Kidney epithelial cell (primary cell): ENCODE measurements at places on chromosomes 6 and 20.

DNA sequence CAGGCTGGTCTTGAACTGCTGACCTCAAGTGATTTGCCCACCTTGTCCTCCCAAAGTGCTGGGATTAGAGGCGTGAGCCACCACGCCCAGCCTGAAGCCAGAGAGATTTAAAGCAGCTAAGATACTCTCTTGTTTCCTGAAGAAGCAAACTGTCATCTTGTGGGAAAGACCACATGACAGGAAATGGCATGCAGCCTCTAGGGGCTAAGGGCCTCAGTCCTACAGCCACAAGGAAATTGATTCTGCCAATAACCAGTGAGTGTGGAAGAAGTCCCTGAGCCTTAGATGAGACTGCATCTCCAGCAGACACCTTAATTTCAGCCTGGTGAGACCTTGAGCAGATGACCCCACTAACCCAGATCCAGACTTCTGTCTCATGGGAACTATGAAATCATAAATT lies 40.9 kb downstream of the KIZ start:
- DNase-seq, result no peak

DNA sequence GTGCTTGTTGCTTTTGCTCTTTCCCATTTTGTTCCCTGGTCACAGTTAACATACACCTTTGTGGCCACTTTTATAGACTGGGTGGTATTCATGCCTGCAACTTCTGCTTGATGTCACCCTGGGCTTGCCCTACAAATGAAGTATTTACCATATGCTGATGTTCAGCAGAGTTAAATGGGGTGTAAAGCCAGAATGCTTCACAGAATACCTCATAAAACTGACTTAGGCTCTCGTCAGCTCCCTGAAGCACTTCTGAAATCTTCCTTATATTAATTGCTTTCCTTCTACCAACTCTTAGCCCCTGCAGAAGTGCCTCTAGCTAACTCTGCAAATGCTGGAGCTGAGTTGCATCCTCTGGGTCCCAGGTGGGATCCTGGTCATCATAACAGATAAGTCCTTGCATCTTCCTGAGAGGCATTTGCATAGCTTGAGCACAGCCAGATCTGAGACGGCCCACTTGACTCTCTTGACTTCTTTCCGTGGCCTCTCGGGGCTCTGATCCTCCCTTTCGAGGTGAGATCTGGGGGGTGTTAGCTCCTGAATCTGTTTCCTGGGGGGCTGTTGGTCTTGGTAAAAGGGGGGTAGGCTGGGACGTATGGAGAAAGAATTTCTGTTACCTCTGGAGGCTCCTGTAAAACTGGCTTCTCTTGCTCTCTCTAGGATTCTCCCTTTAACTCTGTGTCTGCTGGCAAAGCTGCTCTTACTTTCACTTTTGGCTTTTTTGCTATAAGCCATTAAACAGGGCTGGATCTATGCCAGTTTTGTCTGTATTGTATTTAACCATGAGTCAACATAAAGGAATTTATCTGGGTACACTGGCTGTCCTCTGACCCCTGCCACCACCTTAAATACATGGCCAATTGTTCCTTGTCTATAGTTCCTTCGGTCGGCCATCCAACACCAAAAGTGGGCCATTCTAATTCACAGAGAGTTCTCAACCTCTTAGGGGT lies 223.0 kb upstream of the SYNCRIP start:
- DNase-seq, result peak; percentile 61

GRCh38 chr6:84445068-84445467 lies 217.6 kb upstream of the CEP162 start:
- DNase-seq, result no peak

- DNase-seq, result peak; percentile 37
Measured at GRCh38 chr6:132798869-132799538, 567 bp upstream of the SLC18B1 start.

DNA sequence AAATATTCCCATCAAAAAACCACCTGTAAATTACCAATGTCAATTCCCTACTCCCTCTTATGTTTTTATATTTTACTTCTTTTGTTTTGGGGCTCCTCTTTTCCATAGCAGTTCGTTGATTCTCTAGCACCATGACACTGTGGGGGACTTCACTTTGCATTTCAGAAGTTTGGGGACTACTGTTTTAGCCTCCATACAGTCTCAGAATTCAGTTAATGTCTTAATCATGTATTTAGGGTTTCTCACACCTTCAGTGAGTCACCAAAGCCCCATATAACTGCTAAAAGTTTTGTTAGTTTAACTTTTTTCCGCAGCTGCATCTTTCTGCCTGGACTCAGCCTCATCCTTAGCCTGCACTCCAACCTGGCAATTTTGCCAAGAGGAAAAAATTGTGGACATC lies 20.7 kb upstream of the AIG1 start:
- DNase-seq, result no peak

DNA sequence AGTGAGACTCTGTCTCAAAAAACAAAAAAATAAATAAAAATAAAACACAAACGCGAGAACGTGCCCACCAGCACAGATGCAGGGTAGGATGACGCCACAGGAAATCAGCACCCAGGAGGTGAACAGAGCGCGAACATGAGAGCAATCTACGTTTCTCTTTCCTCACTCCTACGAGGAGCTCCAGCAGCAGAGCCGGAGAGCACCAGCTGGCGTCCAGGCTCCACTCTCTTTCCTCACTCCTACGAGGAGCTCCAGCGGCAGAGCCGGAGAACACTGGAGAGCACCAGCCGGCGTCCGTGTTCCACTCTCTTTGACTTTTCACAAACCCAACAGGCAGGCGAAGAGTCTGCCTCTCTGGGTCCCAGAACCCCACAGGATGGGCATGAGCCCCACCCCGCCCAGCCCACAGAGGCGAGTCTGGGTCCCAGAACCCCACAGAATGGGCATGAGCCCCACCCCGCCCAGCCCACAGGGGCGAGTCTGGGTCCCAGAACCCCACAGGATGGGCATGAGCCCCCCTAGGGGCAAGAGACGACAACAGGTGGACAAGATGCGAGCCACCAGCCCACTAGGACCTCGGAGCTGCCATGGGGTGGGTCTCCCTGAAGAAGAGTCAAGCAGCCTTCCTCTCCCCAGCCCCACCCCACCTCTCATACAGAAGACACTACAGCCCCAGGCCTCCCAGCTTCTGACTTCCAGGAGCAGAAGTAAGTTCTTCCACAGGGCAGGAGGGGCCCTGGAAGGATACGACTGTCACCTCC lies 20.2 kb downstream of the ZBTB46 start:
- no peak for DNase-seq

DNA sequence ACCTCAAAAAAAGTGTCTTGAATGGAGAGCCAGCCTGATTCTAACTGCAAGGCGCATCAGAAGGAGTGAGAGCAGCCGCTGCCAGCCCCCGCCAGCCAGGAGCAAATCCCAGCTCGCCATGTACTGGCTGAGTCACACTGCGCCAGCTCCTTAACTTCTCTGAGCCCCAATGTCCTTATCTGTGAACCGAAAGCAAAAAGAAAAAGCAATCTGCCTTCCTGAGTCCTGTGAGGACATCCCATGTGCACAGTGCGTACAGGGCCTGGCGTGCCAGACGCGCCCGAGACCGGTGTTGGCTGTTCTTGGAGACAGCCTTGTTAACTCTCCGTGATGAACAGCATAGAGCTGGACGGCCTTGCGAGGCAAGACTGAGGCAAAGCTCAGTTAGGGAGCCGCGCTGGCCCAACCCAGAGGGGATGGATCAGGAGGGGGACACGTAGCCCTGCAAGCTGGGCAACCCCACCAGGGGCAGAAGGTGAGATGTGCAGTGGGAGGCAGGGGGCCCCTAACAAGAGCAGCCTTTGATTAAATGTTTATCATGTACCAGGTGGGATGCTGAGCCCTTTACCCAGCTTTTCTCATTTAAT lies 122.7 kb downstream of the AGPAT4 start:
- no peak for DNase-seq

DNA sequence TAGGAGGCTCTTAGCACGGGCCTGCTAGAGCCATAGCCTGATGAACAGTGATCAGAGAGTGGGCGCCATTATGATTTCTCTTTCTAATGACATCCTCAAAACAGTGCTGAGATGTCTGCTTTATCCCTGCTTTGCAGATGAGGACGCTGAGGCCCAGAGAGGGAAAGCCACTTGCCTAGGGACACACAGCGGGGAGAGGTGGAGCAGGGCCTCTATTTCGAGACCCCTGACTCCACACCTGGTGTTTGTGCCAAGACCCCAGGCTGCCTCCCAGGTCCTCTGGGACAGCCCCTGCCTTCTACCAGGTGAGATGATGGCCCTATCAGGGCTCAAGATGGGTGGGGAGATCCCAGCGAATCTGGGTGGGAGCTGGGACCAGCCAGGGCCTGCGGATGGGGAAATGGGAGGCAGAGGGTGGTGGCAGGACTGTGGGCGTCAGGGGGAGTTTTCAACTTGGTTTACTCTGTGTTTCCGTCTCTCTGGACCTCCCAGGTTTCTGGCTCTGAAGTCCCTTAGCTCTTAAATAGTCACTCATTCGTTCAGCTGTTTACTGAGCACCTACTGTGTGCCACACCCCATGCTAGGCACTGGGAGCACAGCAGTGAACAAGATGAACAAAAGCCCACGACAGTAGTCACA lies 36.7 kb downstream of the SRC start:
- no peak for DNase-seq

GRCh38 chr6:74606582-74607071 lies 599.2 kb downstream of the COL12A1 start:
- DNase-seq, result peak; percentile 56

DNA sequence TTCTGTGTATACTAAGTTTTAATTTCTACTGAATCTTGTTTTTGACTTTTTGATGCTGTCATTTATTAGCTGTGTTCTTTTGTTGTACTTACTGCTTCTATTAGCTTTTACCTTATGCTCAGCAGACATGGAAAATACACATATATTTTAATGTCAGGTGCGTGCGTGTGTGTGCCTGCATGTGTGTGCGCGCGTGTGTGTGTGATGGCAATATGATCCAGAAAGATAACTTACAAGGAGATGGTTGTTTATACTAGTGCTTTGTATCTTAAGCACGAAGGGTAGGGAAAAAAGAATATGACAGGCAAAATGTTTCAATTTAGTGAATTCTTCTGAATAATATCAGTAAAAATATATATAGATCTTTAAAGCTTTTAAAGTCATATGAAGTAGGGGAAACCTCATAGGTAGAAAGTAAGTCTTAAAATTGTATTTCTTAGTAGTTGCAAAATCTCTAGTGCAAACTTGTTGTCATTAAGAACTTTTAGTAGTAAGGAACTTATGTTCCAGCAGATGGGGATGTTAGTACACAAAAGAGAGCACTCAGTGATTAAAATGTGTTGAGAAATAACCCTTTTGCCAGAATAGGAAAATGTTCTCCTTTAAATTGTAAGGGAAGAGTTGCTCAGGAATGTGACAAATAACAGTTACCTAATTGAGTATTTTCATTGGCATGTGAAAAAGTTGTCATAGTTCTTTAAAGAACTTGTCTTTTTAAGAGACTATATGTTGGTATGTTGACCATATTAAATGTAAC lies 13.2 kb downstream of the QKI start:
- no peak for DNase-seq

DNA sequence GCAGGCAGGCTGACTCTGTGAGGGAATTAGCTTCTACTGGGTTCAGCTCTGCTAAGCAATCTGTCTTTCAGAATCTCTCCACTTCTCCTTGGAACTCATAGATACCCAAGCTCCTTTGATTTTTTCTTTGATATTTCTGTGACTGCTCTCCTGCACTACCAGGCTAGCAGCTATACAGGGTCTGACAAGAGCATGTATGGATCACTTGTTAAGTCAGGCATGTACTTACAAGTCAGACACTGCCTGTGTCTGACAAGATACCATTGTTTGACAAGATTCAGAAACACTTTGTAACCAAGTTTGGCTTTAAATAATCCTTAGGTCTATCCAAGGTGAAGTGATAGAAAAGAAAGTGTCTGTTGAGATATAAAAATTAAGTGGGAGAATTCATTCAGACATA lies 79.5 kb downstream of the SESN1 start:
- no peak for DNase-seq

DNA sequence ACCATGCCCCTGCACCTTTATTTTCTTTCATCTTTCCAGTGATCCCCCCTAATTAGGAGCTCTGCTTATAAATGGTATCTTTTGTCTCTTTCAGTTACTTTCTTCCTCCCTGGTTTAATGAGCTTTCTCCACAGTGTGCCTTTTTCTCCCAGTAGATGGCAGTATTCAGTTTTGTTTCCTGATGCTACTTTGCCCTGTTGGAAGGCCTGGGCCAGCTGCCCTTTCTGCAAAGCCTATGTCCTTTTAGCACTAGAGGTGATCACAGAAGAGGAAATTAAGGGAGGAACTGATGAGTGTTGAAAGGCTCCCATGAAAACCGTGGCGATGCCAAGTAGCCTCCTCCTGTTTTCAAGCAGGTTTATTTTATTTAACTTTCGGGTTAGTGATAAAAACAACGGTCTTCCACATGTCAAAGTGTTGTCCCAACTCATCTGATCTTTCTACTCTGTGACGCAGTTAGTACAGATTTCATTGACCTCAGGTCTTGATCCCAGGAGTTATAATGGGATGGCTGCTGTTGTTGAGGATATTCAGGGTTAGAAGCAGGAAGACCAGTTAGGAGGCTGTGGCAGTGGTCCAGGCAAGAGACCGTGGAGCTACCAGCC lies 184.2 kb upstream of the BMP2 start:
- DNase-seq, result no peak

GRCh38 chr6:14728396-14729024 lies 517.4 kb upstream of the JARID2 start:
- no peak for DNase-seq

DNA sequence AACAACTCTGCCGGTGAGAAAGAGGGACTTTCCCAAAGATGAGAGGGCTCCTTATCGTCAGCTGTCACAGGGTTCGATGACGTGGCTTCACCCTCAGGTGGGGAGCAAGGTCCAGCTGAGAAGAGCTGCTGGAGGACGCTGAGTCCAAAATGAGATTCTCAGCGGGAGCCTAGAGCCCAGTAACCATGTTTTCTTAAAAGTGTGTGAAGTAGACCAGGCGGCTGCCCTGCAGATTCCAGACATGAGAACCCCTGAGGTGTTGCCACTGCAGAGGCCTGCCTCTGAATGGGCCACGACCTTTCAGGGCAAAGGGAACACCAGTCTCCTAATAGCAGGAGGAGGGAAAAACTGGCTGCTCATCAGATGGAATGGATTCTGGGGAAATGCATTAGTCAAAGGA lies 375.1 kb downstream of the BTBD9 start:
- DNase-seq, result no peak

- no peak for DNase-seq
Measured at GRCh38 chr20:51337126-51337805, 205.3 kb downstream of the NFATC2 start.

GRCh38 chr20:44187772-44188709 lies 1.1 kb upstream of the JPH2 start:
- no peak for DNase-seq

DNA sequence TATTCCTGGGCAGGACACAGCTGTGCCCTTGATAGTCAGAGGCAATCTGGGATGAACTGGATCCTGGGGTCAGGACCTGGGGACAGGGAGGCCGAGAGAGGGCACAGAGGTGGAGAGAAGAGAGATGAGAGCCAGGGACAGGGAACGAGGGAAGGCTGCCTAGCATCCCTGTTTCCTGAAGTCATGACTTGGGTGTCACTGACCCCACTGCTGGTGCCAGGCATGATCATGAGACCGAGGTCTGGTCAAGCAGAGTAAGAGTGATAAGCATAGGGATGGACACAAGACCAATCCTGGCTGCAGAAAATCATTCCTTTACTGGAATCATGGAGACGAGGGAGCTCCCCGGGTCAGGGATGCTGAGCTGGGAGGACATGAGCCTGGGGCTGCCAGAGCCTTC lies 36.1 kb downstream of the FAM110A start:
- DNase-seq, result no peak
